ENCODE measurements at places on chromosomes 7 and 10.

DNA sequence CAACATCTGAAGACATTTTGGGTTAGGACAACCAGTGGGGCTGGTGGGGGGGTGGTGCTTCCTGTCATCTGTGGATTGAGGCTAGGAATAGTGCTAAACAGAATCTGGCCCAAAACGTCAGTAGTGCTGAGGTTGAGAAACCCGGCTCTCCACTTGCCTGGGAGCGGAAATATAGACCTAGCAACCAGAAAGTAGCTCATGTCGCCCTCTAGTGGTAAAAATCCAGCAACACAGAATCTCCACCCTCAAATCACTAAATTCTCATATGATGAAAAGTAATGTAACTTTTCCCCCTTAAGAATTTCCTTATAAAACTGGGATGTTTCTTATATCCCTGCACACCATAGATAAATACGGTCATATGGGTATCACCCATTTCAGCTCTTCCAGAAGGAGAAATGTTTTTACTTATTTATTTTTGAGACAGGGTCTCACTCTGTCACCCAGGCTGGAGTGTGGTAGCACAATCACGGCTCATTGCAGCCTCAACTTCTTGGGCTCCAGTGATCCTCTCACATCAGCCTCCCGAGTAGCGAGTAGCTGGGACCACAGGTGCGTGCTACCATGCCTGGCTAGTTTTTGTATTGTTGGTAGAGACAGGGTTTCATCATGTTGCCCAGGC lies 34.4 kb downstream of the ZC3HAV1 start:
- DNase-seq: no peak

DNA sequence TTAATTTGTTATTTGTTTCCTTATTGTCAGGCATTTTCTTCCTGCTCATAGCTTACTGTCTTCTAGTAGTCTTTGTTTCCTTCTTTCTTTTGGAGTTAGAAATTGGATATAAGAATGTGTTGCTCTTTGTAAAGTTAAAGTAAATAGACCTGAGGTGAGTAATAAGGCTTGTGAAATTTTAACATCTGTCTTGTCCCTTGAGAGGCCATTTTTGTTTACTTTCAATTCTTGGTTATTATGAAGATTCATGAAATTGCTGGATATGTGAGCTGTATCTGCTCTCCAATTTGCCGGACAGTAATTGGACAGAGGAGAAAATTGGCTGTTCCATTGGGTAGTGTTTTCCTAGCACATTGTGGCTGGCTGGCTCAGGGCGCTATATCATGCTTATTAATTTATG lies 260.7 kb downstream of the EXOC4 start:
- DNase-seq: no peak

- no peak for DNase-seq
Measured at GRCh38 chr10:7662522-7662921, 4.2 kb downstream of the ITIH5 start.

DNA sequence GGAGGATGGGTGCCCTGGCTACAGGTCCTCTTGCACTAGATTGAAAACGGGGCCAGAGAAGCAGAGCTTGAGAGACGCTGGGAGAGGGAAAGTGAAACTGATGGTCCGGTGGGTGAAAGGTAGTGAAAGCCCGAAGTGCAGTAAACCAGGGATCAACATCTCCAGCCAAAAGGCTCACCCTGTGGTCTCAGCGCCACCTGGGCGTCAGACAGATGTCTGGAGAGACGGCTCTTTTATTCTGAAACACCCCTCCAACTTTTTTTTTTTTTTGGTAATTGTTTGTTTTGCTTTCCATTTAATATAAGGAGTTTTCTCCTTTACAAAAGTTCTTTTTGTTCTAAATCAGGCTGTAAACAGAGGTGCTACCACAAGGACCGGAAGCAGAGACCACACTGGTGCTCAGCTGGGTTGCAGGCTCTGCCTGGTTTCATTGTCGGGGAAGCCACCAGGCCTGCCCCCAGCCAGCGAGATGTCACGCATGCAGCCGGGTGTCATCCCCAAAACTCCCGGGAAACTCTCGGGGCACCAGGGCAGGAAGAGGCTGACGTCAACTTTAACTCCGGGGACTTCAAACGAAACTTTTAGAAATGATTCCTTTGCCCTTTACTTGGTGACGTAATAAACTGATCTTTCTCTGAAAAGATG lies 11.2 kb downstream of the IL2RA start:
- DNase-seq: peak; percentile 19

Measured in esophagus squamous epithelium (tissue), 5 donors.